ENCODE measurements at places on chromosomes 3 and 15.

DNA sequence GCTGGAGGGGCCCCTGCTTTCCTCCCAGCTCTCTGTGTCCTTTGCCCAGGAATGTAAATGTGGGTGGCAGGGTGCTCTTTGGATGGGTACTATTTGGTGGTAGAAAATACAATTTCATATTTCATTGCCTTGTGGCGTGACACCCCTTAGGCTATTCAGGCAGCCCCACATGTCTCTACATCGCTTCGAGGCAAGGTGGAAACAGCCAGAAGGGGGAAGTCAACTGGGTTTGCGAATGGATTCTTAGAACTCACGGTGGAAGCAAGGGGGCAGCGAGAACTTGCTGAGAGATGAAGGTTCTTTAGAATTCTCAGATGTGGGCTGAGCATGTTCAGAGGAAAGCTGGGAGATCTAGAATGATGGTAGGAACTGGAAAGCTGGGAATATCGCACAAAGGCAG, 25.3 kb downstream of the PLA2G4D start:
- no peak for DNase-seq

GRCh38 chr15:78663703-78664102, 22.7 kb upstream of the CHRNB4 start:
- no peak for DNase-seq

DNA sequence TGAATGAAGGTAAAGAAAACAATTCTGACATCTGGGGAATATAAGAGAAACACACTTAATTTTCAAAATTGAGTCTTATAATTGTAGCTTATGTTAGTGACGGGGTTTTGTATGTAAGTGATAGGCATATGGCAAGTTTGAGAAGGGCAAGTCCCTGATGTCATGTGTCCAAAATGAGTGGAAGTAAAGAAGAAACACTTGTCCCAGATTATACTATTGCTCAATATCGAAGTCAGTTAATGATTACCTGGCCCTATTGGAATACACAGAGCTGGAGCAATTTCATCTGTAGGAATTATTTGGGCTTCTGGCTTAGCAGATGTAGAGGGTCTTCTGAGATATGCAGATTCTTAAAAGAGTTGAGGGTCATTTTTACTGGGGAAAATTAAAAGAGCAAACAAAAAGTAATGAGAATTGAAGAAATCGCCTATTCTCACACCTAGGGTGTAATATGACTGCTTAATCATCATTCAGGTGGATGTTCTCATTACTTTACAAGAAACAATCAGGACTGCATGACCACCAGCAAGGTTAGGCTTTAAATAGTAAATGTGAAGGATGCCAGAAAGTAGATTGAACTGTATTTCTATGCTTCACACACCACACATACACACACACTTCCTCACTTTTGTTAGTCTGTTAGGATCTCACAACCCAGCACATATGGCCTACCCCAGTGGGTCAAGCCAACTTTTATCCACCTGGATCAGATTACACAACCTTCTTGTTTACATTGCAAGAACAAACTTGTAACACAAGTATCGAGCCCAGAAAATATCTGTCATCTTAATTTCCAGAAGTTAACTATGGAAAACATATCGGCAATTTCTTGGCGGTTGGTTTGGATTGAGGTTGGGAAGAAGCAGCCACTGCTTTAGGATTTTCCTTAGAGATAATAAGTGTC, 183.3 kb upstream of the LRRC3B start:
- no peak for DNase-seq

DNA sequence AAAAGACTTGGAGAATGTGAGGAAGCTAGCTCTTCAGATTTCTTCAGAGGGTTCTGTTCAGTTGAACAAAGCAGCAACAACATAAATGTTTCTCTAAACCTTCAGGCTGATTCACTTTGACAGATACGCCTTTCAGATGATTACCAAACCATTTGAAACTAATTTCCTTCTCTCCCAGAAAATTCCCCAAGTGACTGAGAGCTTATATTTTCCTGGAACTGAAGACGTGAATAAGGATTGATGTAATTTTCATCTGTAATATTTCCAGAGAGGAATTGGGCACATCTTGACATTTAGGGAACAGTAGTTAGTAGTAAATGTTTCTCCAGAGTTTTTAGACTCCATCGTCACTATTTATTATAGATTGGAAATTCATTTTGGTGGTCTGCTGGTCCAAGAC, 108.6 kb upstream of the AADACL2 start:
- DNase-seq: no peak

DNA sequence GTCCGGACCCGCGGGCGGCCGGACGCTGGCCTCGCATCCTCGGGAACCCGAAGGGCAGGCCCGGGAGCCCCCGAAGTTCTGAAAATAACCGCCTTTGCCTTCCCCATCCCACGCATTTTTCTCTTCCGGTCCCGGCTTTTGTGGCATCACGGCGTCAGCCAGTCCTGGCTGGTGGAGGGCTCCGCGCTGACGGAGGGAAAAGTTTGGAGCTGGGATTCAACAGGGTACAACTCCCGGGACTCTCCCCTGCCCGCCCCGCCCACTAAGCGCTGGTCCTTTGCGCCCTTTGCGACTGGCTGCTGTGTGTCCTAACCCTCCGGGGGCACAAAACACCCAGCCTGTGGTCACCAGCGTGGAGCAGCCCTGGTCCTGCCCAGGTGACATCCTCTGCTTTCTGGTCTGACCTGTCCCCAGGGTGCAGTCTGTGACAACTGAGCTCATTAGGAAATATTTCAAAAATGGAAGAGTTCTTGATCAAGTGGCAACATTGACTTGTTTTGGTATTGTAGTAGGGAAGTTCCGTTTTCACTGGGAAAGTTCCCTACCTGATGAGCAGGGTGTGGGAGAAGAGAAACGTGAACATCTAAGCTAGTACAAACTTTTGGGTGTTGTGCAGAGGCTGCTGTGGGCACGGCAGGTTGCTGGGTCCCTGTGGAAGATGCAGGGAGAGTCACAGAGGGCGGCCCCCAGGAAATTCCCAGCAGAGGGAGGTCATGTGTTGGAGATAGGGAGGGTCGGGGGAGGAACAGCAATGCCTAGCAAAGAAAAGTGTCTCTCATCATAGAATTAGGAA, 775 bp downstream of the ARNT2 start:
- DNase-seq: no peak

- no peak for DNase-seq
Measured at GRCh38 chr3:156429125-156429524, 125.8 kb downstream of the SSR3 start.

GRCh38 chr3:129469026-129469425, 29.0 kb downstream of the IFT122 start:
- no peak for DNase-seq

- DNase-seq: no peak
Measured at GRCh38 chr15:78004919-78005634, 72.4 kb downstream of the TBC1D2B start.

Data from CD4-positive, alpha-beta T cell treated with Interleukin-15 for 4 hours (primary cell).